ENCODE measurements at places on chromosomes 6 and 20.

- no peaks in the 10 kb centered on the region for H3K27me3 ChIP-seq
- no peak for DNase-seq
- no peak overlapping the region for H3K4me3 ChIP-seq
- peaks cover 2% of the 10 kb centered on the region for H3K36me3 ChIP-seq
Observed at GRCh38 chr6:109653264-109653663, 37.7 kb downstream of the AK9 start.

DNA sequence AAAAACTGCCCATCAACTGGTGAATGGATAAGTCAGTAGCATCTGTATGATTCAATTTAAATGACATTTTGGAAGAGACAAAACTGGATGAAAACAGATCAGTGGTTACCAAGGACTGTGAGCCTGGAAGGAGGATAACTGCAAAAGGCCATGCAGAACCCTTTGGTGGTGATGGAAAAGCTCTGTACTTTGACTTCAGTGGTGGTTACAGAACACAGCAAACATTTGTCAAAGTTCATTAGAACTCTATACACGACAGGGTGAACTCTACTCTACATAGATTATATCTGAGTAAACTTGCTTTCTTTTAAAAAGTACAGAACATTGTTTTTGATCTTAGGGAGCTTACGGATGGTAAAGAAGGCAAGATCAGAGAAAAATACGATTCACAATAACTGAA is 111.9 kb upstream of the HTR1E start:
- H3K4me3 ChIP-seq: no peak overlapping the region
- DNase-seq: no peak
- no peaks in the 10 kb centered on the region for H3K27me3 ChIP-seq
- no peaks in the 10 kb centered on the region for H3K4me1 ChIP-seq

GRCh38 chr6:85867595-85867994 is 224.9 kb upstream of the SYNCRIP start:
- no peaks in the 10 kb centered on the region for H3K36me3 ChIP-seq
- no peak for DNase-seq
- H3K27ac ChIP-seq: no peak overlapping the region
- H3K27me3 ChIP-seq: no peaks in the 10 kb centered on the region

GRCh38 chr20:25036331-25036936 is 21.5 kb downstream of the ACSS1 start:
- no peaks in the 10 kb centered on the region for H3K36me3 ChIP-seq
- H3K27me3 ChIP-seq: no peaks in the 10 kb centered on the region
- peaks cover 82% of the 10 kb centered on the region for H3K4me1 ChIP-seq
- H3K27ac ChIP-seq: peak overlapping the region; percentile 35
- no peak for DNase-seq
- H3K4me3 ChIP-seq: no peak overlapping the region

GRCh38 chr6:49526598-49526997 is 23.9 kb upstream of the C6orf141 start:
- DNase-seq: no peak
- H3K27me3 ChIP-seq: peaks cover 4% of the 10 kb centered on the region
- H3K4me3 ChIP-seq: no peak overlapping the region
- H3K4me1 ChIP-seq: peaks cover 10% of the 10 kb centered on the region

GRCh38 chr6:150503041-150503440 is 96.6 kb upstream of the PLEKHG1 start:
- no peaks in the 10 kb centered on the region for H3K27me3 ChIP-seq
- H3K4me3 ChIP-seq: no peak overlapping the region
- H3K4me1 ChIP-seq: no peaks in the 10 kb centered on the region

- no peak overlapping the region for H3K4me3 ChIP-seq
- no peak for DNase-seq
- H3K27ac ChIP-seq: no peak overlapping the region
- H3K36me3 ChIP-seq: peaks cover 93% of the 10 kb centered on the region
- H3K4me1 ChIP-seq: peaks cover 53% of the 10 kb centered on the region
Observed at GRCh38 chr6:33692760-33693158, 18.7 kb downstream of the UQCC2 start.

GRCh38 chr20:63794614-63795013 is 36.5 kb downstream of the ZBTB46 start:
- no peaks in the 10 kb centered on the region for H3K4me1 ChIP-seq
- peaks cover 8% of the 10 kb centered on the region for H3K36me3 ChIP-seq
- no peak overlapping the region for H3K27ac ChIP-seq
- H3K4me3 ChIP-seq: no peak overlapping the region
- DNase-seq: no peak

GRCh38 chr20:35575958-35576357 is 34.1 kb downstream of the ERGIC3 start:
- H3K27ac ChIP-seq: no peak overlapping the region
- no peak overlapping the region for H3K4me3 ChIP-seq
- DNase-seq: no peak
- H3K4me1 ChIP-seq: no peaks in the 10 kb centered on the region
- no peaks in the 10 kb centered on the region for H3K36me3 ChIP-seq

- DNase-seq: no peak
- H3K36me3 ChIP-seq: no peaks in the 10 kb centered on the region
- H3K4me3 ChIP-seq: no peak overlapping the region
- H3K27ac ChIP-seq: no peak overlapping the region
- H3K27me3 ChIP-seq: no peaks in the 10 kb centered on the region
- H3K4me1 ChIP-seq: no peaks in the 10 kb centered on the region
Observed at GRCh38 chr6:94894300-94894699, 683.0 kb upstream of the MANEA start.

- DNase-seq: no peak
- no peaks in the 10 kb centered on the region for H3K27me3 ChIP-seq
- no peaks in the 10 kb centered on the region for H3K4me1 ChIP-seq
- H3K36me3 ChIP-seq: no peaks in the 10 kb centered on the region
Observed at GRCh38 chr20:8194721-8195120, 62.7 kb downstream of the PLCB1 start.

GRCh38 chr6:150308812-150309645 is 59.8 kb upstream of the IYD start:
- no peaks in the 10 kb centered on the region for H3K36me3 ChIP-seq
- no peak overlapping the region for H3K27ac ChIP-seq
- no peaks in the 10 kb centered on the region for H3K27me3 ChIP-seq
- no peak overlapping the region for H3K4me3 ChIP-seq
- no peaks in the 10 kb centered on the region for H3K4me1 ChIP-seq

DNA sequence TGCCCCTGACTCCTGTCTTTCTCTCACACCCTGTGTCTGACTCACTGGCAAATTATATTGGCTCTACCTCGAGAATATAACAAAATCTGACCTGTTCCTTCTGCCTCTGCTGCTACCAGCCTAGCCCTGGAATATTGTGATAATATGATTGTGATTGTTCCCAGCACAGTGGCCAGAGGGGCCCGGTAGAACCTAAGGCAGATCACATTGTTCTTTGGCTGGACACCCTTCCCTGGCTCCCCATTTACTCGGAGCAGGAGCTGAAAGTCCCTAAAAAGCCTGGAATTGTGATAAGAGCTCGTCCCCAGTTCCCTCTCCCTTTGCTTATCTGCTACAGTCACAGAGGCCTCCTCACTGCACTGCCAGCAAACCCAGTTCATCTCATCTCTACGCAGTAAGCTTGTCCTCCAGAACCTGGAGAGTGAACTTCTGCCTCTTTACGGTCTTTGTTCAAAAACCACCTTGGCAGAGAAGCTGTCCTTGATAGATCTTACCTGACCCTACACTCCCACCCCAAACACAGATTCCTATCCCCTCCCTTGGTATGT is 21.8 kb downstream of the SERPINB6 start:
- H3K27me3 ChIP-seq: no peaks in the 10 kb centered on the region
- H3K36me3 ChIP-seq: peaks cover 18% of the 10 kb centered on the region
- H3K4me1 ChIP-seq: peaks cover 13% of the 10 kb centered on the region

DNA sequence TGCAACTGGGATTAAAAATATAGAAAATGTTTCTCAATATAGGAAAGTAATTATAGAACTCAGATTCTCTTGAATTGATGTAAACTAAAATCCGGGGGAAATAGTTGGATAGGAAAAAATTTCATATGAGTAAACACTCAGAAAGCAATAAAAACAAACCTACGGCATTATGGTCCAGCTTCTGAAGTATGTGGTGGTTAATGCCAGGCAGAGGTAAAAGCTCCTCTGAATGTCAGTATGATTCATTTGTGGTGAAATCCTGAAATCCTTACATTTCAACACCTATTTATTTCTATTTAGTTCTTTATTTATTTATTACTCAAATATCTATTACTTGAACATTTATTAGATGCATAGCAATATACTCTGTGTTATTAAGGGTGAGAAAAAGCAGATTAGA is 145.1 kb downstream of the RIMS1 start:
- no peaks in the 10 kb centered on the region for H3K4me1 ChIP-seq
- no peak overlapping the region for H3K27ac ChIP-seq
- DNase-seq: no peak
- H3K27me3 ChIP-seq: no peaks in the 10 kb centered on the region
- no peak overlapping the region for H3K4me3 ChIP-seq
- H3K36me3 ChIP-seq: no peaks in the 10 kb centered on the region

GRCh38 chr6:84575264-84575663 is 189.1 kb downstream of the TBX18 start:
- H3K36me3 ChIP-seq: no peaks in the 10 kb centered on the region
- no peaks in the 10 kb centered on the region for H3K4me1 ChIP-seq
- no peaks in the 10 kb centered on the region for H3K27me3 ChIP-seq
- DNase-seq: no peak

DNA sequence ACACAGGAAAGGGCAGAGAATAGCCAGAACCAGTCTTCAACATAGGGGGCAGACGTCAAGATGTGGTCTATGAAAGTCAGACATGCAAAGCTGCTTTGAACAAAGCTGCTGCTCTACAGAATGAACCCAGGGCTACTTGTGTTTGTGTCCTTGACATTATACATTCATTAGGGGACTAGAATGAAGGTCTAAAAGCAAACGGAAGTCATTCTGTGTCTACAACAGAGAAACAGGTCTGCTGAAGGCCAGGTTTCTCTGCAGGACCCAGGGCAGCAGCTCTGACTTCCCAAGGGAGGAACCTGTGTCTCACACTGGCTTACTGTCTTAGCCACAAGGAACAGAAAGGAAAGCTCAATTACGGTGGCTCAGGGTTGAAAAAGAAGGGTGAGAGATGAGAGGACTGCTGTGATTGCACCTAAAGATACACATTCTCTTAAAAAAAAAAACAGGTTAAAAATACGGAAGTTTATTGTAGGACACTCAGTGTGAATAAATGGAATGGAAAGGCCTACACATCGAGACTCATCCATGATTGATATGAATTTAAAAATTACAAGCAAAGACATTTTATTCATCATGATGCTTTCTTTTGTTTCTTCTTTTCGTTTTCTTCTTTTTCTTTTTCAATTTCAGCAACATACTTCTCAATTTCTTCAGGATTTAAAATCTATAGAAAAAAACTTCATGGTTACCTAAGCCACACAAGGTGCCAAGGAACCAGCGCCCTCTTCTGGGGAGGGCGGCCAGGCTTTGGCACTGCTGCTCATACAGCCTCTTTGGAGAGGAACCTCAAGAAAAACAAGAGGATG is 6.7 kb downstream of the PSMA7 start:
- no peak overlapping the region for H3K4me3 ChIP-seq
- DNase-seq: no peak
- no peak overlapping the region for H3K27ac ChIP-seq
- no peaks in the 10 kb centered on the region for H3K27me3 ChIP-seq
- peaks cover 82% of the 10 kb centered on the region for H3K36me3 ChIP-seq

DNA sequence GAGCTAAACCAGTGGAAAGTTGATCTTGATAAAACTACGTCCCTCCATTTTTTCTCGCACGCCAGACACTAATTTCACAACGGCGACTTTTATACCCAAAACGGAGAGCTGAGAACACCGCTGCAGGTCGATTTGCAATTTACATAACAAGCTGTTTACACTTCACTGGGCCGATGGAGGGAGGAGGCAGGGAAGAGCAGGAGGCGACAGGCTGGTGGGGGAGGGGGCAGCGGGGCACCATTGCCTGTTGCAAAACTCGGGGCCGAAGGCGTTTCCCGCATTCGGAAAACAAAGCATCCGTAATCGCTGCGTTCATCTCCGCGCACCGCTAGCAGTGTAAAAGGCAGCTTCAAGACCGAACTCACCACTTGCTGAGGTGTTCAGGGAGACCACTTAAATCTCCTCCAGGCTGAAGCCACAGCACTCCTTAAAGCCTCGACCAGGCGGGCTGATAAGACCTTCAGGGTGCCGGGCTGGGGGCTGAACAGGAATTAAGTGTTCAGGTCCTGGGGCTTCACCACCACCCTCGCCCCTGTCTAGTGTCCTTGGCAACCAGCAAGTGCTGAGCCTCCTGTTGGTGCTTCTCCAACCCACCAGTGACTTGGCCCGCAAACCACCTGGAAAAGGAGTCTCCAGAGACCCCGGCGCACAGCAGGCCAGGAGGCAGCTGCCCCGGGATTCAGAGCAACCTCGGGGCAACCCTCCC is 2.0 kb upstream of the FOXC1 start:
- H3K27me3 ChIP-seq: peaks cover 87% of the 10 kb centered on the region
- peaks cover 69% of the 10 kb centered on the region for H3K4me1 ChIP-seq
- H3K27ac ChIP-seq: peak overlapping the region; percentile 88
- no peak for DNase-seq
- H3K36me3 ChIP-seq: no peaks in the 10 kb centered on the region

DNA sequence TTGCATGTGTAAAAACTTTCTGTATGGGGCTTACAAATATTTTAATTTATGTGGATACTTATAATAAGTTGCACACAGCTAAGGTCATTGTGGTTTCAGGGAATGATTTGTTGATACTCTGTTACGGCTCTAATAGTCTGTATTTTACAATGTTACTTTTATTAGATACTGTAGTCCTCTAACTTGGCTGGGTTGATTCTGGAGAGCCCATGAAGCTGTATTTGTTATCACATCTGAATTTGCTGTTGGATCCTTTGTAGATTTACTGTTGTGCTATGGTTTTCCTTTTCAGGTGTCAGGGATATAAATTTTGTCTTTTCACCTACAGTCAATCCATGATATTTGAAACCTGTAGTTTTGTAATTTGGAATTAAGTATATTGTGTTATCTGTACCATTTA is 161.0 kb downstream of the ARID1B start:
- no peak for DNase-seq
- no peak overlapping the region for H3K27ac ChIP-seq
- H3K4me3 ChIP-seq: no peak overlapping the region

DNA sequence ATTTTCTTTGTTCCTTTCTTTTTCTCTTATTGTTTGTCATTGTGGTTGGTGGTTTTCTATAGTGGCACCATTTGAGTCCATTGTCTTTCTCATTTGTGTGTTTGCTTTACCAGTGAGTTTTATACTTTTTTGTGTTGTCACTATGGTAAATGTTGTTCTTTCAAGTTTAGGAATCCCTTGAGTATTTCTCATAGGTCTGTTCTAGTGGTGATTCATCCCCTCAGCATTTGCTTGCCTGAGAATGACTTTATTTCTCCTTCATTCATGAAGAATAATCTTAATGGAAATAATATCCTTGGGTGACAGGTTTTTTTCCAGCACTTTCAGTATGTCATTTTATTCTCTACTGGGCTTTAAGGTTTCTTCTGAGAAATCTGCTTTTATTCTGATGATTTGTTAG is 209.2 kb upstream of the ASCC3 start:
- H3K4me3 ChIP-seq: no peak overlapping the region
- H3K27me3 ChIP-seq: no peaks in the 10 kb centered on the region
- no peaks in the 10 kb centered on the region for H3K4me1 ChIP-seq
- no peaks in the 10 kb centered on the region for H3K36me3 ChIP-seq

- no peaks in the 10 kb centered on the region for H3K27me3 ChIP-seq
- no peak overlapping the region for H3K4me3 ChIP-seq
- H3K36me3 ChIP-seq: no peaks in the 10 kb centered on the region
- H3K27ac ChIP-seq: no peak overlapping the region
- DNase-seq: no peak
Observed at GRCh38 chr6:124868481-124868880, 93.8 kb upstream of the RNF217 start.

All from suprapubic skin (tissue), 4 donors.